ENCODE measurements at places on chromosomes 6 and 20.
A peak's percentile ranks its signal among the peaks of the same experiment; 100 is the strongest.

GRCh38 chr6:154356690-154357089 is at the start of gene IPCEF1:
Gene IPCEF1, minus strand, starts transcription at chr6:154356803. Its CDS starts 90,856 bp downstream, at chr6:154265947.
- DNase-seq, result no peak

GRCh38 chr20:24497851-24498250 is 28.4 kb downstream of the SYNDIG1 start:
- DNase-seq, result no peak

DNA sequence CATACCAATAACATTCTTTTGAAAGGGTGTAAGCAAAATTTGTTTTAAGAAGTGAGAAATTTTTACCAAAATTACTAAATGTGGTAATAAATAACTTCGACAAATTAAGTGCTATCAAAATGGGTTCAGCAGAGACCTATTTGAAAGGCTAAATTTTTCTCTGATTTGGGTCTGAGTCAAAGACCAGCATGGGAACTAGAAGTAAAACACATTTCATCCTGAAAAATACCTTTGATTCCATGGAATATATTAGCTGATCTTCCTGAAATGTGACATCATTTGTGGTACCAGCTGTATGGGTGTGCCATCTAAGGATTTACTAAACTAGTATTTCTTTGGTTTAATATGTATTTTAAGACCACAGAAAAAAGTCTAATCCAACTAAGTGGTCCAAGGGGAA is 63.6 kb downstream of the BLOC1S5 start:
- DNase-seq, result no peak

GRCh38 chr6:115133790-115134189 is 791.0 kb upstream of the HS3ST5 start:
- no peak for DNase-seq

DNA sequence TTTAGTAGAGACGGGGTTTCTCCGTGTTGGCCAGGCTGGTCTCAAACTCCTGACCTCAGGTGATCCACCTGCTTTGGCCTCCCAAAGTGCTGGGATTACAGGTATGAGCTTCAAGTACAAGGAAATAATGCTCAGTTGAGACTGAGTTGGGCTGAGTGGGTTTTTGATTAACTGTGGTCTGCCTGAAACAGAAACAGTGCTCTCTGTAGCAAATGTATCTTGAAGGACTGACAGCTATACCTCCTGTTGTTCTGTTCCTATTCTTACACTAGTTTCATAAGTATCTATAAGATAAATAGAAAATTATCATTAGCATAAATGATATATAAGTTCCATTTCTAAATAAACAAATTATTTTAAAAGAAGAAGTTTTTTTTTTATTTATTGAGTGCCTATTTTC is 142.8 kb upstream of the PTPRK start:
- DNase-seq, result no peak

DNA sequence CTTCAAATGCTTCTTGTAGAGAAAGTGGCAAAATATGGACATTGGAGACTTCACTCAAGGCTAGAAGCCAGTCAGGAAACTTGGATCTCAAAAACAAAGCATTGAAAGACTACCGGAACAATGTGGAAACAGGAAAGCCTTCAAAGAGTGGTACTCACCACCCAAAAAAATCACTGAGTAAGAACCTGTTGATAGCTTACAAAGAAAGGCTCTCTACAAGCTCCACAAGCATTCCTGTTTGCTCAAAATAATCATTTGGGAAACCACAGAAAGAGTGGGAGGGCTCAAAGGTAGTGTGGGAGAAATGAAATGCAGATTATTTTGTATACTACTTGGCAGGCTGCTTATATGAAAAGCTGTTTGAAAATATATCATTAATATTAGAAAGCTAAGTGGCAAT is 9.5 kb upstream of the DST start:
- no peak for DNase-seq

- DNase-seq, result no peak
Measured at GRCh38 chr20:8414586-8415274, 282.7 kb downstream of the PLCB1 start.

GRCh38 chr6:149050160-149050559 is 267.4 kb upstream of the TAB2 start:
- no peak for DNase-seq

DNA sequence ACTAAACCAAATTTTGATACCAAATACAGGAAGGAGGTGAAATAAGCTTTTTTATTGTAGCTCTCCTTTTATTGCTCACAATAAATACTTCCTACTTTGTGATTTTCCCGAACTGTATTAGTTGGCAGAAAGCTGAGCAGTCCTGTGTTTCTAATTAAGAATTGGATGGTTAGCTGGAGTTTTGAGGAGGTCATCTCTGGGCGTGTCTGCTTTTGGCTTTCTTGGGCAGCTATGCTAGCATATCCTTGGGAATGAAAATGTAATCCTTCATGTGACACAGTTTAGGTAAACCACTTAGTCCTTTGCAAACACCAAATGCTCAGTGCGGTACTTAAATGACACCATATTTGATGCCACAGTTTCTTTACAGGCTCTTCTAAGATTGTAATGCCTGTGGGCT is 67.5 kb downstream of the MTHFD1L start:
- no peak for DNase-seq

DNA sequence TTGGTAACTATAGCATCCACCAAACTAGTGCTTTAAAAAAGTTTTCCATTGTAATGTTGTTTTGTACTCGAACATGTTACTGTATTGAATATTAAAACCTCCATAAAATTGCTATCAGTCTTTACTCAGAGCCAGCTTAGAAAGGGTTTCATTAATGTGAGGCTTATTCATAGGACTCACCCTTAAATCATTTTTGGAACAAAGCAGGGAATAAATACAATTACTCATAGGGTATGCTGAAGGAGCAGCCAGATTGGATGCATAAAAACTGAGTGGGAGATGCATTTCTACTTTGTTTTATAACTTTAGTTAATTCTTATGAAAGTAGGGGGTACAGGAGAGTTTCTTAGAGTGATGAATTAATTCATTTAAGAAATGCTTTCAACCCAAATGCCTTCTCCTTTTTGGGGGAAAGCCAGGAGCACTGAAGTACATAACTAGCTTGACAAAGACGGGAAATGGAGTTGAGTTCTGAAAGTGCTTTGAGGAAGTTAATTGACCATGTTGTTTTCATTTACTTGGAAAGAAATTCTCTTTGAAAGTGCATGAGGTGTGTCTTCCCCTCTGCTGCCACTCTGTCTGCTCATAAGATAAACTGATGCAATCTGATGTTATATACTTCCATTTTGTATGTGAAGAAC is 90.3 kb downstream of the RNF144B start:
- DNase-seq, result peak; percentile 16

DNA sequence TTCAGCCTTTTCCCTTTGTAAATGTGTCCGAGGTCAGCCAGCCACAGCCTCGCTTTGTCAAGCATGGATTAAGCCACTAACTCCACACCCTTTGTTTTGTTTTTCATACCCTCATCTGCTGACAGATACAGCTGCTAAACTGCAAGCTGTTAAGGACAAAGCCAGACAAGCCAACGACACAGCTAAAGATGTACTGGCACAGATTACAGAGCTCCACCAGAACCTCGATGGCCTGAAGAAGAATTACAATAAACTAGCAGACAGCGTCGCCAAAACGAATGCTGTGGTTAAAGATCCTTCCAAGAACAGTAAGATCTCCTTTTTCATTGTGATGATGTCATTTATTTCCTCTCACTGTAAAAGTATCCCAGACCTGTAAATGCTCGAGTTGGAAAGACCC is 269.3 kb downstream of the ARHGAP18 start:
- DNase-seq, result no peak

DNA sequence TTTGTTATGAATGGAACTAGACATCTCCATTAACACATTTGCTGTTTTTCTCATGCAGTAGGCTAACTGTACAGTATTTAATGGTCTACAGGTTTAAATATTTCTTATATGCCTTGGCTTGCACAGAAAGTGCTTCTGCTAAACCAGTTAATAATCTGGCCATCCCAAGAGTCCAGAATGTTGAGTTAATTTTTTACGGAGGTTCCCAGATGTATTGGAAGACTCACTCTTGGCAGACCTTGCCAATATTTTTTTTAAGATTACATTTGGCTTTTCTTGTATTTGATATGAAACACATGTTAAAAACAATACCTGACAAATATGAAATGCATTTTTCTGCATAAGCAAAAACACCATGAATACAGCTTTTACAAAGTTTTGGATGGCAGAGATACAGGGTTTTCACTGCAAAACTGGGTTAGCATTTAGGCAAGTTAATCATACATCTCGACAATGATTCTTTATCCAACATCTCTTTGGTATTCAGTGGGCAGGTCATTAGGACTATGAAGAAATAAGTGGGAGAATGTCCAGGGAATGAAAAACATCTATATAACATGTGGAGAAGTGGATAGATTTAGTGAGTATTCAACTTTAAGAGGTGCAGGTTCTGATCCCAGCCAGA is 94.0 kb downstream of the SGK1 start:
- DNase-seq, result no peak

DNA sequence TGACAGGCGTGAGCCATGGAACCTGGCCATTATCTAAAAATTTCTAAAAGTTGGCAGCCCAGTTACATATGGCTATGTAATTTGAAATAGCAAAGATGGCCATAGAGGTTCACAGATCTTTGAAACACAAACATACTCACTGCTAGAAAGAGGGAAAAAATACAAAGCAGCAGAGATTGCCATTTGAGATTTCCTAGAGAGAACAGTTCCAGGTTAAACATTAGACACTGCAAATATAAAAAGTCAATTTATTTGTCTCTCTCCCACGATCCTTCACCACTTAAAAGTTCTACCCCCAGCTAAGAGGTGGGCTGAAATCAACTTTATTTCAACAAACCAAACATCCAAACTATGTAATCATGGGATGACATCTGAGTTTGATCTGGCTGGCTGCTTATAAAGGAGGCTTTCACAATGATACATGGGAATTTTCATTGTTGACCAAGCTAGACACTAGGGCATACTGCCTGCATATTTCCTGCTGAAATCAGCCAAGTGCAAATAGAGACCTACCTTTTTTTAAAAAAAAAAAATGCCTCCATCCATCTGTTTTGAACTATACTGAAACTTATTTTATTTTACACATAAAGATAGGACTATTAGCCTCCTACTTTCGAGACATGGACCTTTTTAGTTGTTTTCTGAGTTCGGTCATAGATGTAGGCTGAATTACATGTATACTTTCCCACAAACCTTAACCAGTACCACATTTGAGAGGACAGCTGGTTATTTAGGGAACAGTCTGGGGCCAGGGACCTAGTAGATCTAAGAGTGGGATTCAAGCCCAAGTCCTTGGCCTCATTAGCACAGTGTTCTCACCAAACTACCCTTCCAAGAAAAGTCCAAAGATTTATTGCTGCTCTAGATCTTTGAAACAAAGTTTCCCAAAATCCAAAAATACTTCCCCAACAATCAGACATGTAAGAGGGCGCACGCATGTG is 16.6 kb downstream of the DCDC2 start:
- no peak for DNase-seq

- no peak for DNase-seq
Measured at GRCh38 chr6:45115696-45116095, 212.4 kb upstream of the RUNX2 start.

- DNase-seq, result no peak
Measured at GRCh38 chr6:79009819-79010218, 68.2 kb downstream of the PHIP start.

- no peak for DNase-seq
Measured at GRCh38 chr20:46172961-46173536, 54.9 kb downstream of the CD40 start.

- DNase-seq, result no peak
Measured at GRCh38 chr20:59204165-59204894, 40.7 kb downstream of the ZNF831 start.

GRCh38 chr6:97081010-97081590 is 156.6 kb downstream of the KLHL32 start:
- DNase-seq, result no peak

DNA sequence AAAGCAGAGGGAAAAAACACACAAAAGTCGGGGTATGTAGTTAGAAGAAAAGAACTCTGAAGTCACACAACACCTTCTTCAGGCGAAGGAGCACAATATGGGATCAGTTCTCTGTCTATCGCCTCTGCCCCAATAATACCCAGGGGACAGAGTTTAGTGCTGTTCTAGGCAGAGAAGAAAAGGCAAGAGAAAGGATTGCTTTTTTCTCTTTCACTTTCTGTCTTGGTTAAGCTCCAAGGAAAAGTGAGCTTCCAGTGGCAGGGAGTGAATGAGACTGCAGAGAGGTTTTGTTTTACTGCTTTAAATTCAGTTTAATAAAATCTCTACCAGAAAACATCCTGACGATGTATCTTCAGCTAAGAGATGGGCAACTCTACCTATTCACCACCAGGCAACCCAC is 86.6 kb upstream of the STXBP5 start:
- DNase-seq, result no peak

DNA sequence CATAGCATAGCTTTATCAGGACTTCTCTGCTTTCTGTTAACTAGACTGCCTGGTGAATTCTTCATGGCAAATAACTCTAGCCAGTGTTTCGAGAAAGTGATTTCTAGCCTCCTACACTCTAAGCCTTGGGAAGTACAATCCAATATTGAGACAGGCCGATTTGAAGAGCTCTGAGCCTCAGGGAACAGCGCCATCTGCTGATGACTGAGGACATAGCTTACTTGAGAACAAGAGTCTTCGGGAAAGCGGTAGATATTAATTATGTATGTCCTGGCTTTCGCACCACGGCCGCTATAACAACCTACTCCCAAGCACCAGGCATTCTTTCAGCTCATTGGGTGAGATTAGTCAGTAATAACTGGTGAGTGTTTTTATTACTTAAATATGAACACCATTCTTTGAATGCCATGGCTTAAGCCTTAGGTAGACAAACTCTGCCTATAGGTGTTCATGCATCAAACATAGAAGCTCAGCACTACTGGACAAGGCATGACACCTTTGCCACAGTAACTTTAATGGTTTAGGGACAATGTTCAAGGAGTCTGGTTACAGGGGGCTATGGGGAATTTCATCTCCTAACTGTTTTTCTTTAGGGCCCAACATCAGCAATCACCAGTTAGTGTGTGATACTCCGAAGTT is 518.6 kb downstream of the BMP2 start:
- DNase-seq, result peak; percentile 72
